Activated naive CD8-positive, alpha-beta T cell treated with anti-CD3 and anti-CD28 coated beads, Interleukin-2, amount 10 ng/mL, durations not matched to agents 7 days and 5 days (primary cell): ENCODE measurements at places on chromosomes 7 and 10. TPM values are rescaled to one million over a fixed set of nuclear protein-coding genes. Genes with fewer than 3 reads are reported as not detected.

GRCh38 chr7:116511552-116512519, 12.3 kb downstream of the CAV2 start:
- H3K27ac ChIP-seq, result peak overlapping the region; percentile 18
- H3K36me3 ChIP-seq, result no peaks in the 10 kb centered on the region
- H3K27me3 ChIP-seq, result peaks cover 23% of the 10 kb centered on the region
- H3K4me1 ChIP-seq, result peaks cover 10% of the 10 kb centered on the region
- DNase-seq, result no peak
- H3K4me3 ChIP-seq, result peak overlapping the region; percentile 52

Gene GFRA1
- total RNA-seq, result not detected

Gene EN2
- not detected for total RNA-seq

GRCh38 chr10:4033341-4033896, 248.4 kb upstream of the KLF6 start:
- H3K4me3 ChIP-seq, result peak overlapping the region; percentile 18
- peaks cover 3% of the 10 kb centered on the region for H3K36me3 ChIP-seq
- H3K27me3 ChIP-seq, result peaks cover 2% of the 10 kb centered on the region
- H3K4me1 ChIP-seq, result peaks cover 41% of the 10 kb centered on the region
- peak overlapping the region; percentile 96 for H3K27ac ChIP-seq

GRCh38 chr10:119619215-119619614, 22.5 kb upstream of the TIAL1 start:
- DNase-seq, result no peak
- peaks cover 6% of the 10 kb centered on the region for H3K4me1 ChIP-seq
- H3K27ac ChIP-seq, result no peak overlapping the region
- H3K4me3 ChIP-seq, result no peak overlapping the region
- no peaks in the 10 kb centered on the region for H3K36me3 ChIP-seq

GRCh38 chr10:70378122-70378521, 4.3 kb downstream of the LRRC20 start:
- H3K27ac ChIP-seq, result no peak overlapping the region
- peaks cover 5% of the 10 kb centered on the region for H3K27me3 ChIP-seq
- peaks cover 17% of the 10 kb centered on the region for H3K4me1 ChIP-seq

DNA sequence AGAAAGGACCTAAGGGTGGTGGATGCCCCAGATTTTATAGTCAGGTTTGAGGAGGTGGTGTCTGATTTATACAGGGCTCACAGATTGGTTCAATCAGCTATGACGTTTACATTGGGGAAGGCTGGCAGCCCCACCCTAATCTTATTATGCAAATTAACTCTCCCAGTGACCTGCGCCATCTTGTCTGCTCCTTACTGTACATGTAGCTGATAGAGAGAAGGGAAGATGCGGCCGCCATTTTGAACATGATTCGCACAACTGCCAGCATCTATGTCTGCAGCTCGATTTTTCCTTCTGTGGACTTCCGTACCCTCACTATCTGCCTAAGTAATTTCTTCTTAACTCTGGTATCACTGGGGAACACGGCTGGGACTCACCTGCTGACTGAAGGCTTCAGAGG, 619.0 kb upstream of the DPP6 start:
- H3K4me3 ChIP-seq, result no peak overlapping the region
- no peaks in the 10 kb centered on the region for H3K36me3 ChIP-seq
- no peak overlapping the region for H3K27ac ChIP-seq

Gene LAMB4
- total RNA-seq, result not detected

- H3K27ac ChIP-seq, result no peak overlapping the region
- no peaks in the 10 kb centered on the region for H3K27me3 ChIP-seq
These were observed 114.2 kb downstream of the PPP1R3A start for GRCh38 chr7:113804475-113805095.

DNA sequence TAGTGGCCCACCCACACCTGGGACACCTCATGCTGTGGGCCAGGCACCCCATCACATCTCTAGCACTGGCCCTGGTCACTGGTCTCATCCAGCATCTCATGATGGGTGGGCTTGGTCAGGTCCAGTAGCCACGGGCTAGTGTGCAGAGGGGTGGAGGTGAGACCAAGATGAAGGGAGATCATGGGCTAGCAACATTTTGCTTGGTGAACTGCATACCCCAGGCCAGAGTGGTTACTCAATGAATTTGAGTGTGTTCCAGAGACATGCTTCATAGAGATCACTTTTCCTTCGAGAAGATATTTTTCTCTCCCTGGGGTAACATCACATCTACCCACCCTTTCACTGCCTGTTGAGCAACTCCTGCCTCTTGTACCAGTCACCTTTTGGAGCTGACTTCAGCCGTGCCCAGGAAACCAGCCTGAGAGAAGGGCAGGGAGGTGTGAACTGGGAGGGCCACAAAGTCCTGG, 44.2 kb downstream of the MINDY4 start:
- H3K4me1 ChIP-seq, result no peaks in the 10 kb centered on the region
- H3K27me3 ChIP-seq, result peaks cover 10% of the 10 kb centered on the region
- no peak for DNase-seq
- no peak overlapping the region for H3K4me3 ChIP-seq

Gene GBX1
- total RNA-seq, result not detected

DNA sequence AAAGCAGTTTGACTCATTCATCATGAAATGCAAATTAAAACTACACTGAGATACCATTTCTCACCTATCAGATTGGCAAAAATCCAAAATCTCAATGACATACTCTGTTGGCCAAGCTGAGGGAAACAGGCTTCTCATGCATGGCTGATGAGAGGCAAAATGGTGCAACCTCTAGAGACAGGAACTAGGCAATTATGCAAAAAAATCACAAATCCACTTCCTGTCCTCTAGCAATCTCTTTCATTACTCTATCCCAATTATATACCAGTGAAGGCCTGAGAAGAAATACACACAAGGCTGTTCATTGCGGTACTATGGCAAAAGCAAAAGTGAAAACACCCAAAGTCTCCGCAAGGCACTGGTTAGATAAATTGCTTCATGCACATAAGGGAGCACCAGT, 25.9 kb upstream of the PTPRN2 start:
- H3K27me3 ChIP-seq, result no peaks in the 10 kb centered on the region
- no peak overlapping the region for H3K4me3 ChIP-seq
- DNase-seq, result no peak
- H3K4me1 ChIP-seq, result peaks cover 17% of the 10 kb centered on the region
- H3K36me3 ChIP-seq, result peaks cover 34% of the 10 kb centered on the region

Gene HGF
- total RNA-seq, result not detected

DNA sequence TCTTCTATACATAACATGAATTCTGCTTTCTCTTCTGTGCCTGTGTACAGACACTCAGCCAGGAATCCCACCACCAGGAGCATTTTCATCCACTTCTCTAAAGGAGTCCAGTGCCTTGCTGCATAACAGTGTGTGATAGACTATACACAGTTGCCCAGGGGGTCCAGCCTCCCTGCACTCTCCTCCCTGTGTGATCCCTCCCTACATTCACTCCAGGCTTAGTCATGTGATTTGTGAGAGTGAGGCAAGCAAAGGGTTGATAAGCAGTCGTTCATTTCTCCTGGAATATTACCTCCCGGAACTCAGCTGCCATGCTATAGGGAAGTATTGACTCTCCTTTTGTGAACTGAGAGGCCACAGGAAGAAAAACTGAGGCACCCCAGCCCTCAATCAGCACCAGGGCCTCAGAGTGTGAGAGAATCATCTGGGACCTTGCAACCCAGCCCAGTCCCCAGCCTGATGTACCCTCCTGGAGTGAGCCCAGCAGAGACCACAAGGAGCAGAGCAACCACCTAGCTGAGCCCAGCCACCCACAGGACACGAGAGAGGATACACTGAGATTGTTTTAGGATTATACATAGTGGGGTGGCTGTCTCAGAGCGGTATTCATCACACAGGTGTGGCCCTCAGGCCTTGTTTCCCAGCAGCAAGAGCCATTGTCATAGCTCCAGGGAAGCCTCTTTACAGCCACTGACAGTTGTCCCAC, 45.0 kb upstream of the EEPD1 start:
- no peaks in the 10 kb centered on the region for H3K36me3 ChIP-seq
- no peak for DNase-seq
- peaks cover 6% of the 10 kb centered on the region for H3K27me3 ChIP-seq
- H3K4me3 ChIP-seq, result no peak overlapping the region
- H3K4me1 ChIP-seq, result no peaks in the 10 kb centered on the region
- H3K27ac ChIP-seq, result no peak overlapping the region

- H3K4me1 ChIP-seq, result peaks cover 35% of the 10 kb centered on the region
- DNase-seq, result no peak
- H3K27ac ChIP-seq, result peak overlapping the region; percentile 93
- peak overlapping the region; percentile 78 for H3K4me3 ChIP-seq
- peaks cover 36% of the 10 kb centered on the region for H3K36me3 ChIP-seq
- H3K27me3 ChIP-seq, result peaks cover 5% of the 10 kb centered on the region
These were observed 51.4 kb downstream of the INPP5A start for GRCh38 chr10:132589015-132589414.

DNA sequence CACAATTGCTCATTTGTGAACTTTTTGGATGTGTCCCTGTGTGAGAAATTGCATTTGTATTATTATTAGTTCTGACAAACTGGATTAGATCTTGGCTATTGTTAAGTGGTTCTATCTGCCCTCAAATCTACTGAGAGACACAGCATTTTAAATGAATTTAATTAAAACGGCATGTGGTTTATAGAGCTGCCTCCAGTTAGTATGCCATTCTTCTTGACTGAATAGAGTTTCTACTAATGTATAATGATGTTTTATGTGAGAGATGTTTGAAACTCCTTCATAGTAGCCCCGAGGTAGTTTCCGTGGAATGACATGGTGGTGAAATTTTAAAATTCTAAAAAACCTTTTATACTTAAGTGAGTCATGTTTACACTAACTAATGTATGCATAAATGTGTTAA, 110.9 kb downstream of the DYNC1I1 start:
- no peak overlapping the region for H3K27ac ChIP-seq
- no peaks in the 10 kb centered on the region for H3K36me3 ChIP-seq
- H3K27me3 ChIP-seq, result no peaks in the 10 kb centered on the region
- no peaks in the 10 kb centered on the region for H3K4me1 ChIP-seq
- DNase-seq, result no peak

Gene PIP
- not detected for total RNA-seq

- H3K27ac ChIP-seq, result peak overlapping the region; percentile 7
- H3K4me1 ChIP-seq, result peaks cover 39% of the 10 kb centered on the region
- peak overlapping the region; percentile 47 for H3K4me3 ChIP-seq
- DNase-seq, result no peak
- no peaks in the 10 kb centered on the region for H3K27me3 ChIP-seq
These were observed 26.4 kb downstream of the PARP12 start for GRCh38 chr7:140036224-140036962.

DNA sequence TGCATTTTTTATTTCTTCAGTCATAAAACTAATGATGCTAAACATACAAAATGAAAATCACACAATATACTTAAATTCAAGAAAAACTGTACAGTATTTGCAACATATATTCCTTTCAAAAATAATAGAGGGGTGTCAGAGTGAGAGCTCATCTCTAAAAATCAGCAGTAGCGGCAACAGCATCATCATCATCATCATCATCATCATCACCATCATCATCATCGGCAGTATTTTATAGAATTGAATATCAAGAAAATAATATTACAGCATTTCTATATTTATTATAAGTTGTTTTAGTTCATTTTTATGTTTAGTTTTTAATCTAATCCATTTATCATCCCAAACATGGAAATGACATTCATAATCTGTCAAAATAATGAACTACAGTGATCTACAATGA, 67.4 kb upstream of the PPP1R3A start:
- H3K4me3 ChIP-seq, result no peak overlapping the region
- DNase-seq, result no peak
- H3K27me3 ChIP-seq, result no peaks in the 10 kb centered on the region
- no peaks in the 10 kb centered on the region for H3K4me1 ChIP-seq
- no peak overlapping the region for H3K27ac ChIP-seq
- H3K36me3 ChIP-seq, result no peaks in the 10 kb centered on the region

DNA sequence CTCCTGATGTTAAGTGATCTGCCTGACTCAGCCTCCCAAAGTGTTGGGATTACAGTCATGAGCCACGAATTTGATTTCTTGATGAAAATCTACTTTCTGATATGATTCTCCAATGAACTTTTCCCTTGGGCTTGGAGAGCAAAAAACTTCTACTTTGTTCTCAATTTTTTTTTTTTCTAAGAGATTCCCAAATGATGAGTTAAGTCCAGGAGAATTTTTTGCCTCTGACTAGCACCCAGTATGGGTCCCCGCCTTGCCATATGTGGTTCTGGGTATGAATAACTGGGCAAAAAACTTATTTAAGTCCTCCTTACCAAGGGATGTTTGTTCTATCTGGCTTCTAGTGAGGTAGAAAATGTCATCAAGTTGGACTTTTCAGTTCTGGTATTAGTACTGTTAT, 147.9 kb upstream of the LYZL1 start:
- H3K4me3 ChIP-seq, result no peak overlapping the region
- no peak overlapping the region for H3K27ac ChIP-seq
- peaks cover 15% of the 10 kb centered on the region for H3K27me3 ChIP-seq
- no peaks in the 10 kb centered on the region for H3K36me3 ChIP-seq
- no peaks in the 10 kb centered on the region for H3K4me1 ChIP-seq

DNA sequence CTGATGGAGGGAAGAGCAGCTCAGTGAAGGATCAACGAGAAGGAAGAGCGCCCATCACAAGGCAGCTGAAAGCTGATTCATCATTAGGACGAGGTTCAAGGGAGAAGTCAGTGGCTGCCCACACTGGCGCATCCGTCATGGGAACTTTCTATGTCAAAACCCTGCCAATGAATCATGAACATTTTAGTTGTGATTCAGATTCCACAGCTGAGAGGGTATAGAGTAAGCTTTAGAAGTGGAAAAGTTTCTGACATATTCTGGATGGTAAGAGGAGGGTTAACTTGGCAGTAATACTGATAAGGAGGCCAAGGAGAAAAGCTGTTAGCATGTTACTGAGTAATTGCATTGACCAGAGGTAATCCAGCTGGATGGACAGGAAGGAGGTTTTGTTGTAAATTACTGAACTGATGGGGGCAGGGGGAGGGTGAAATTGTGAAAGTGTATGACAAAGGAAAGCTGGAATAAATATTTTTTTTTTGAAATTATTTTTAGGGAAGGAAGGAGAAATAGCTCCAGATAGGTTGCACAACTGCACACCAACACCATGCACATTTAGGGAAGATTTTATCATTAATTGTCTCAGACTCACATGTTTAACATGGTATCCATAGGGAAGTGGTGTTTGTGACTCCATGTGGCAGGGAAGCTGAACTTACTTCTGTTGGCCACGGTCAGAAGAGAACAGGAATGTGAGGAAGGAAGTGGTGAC, 78.3 kb upstream of the NRP1 start:
- peaks cover 8% of the 10 kb centered on the region for H3K27me3 ChIP-seq
- H3K27ac ChIP-seq, result no peak overlapping the region
- no peaks in the 10 kb centered on the region for H3K4me1 ChIP-seq
- H3K36me3 ChIP-seq, result no peaks in the 10 kb centered on the region
- DNase-seq, result no peak
- no peak overlapping the region for H3K4me3 ChIP-seq

DNA sequence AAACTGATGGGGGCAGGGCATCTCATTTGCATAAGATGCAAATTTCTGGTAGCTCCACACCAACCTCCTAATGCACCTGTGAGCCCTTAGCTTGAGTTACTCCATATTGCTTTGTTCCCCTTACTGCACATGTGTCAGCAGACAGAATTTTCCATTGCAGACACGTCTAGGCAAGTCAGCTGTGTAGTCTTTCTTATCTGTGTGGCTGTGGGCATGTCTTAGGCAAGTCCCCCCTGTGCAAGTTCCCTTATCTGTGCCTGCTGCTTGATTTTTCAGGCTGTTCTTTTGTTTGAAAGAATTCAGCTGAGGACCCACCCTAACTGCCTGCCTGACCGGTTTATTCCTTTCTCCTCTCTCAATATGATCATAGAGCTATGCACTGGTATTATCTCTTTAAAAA, 28.5 kb upstream of the TRIM24 start:
- no peak overlapping the region for H3K4me3 ChIP-seq
- H3K27me3 ChIP-seq, result no peaks in the 10 kb centered on the region
- DNase-seq, result no peak
- no peaks in the 10 kb centered on the region for H3K4me1 ChIP-seq
- no peak overlapping the region for H3K27ac ChIP-seq
